ENCODE measurements at places on chromosomes 1 and 21.

GRCh38 chr1:245019910-245020486, 134.8 kb upstream of the KIF26B start:
- no peak for DNase-seq

- DNase-seq: no peak
These were observed 54.0 kb upstream of the BEND5 start for GRCh38 chr1:48830715-48831114.

GRCh38 chr1:23751050-23751814, 8.0 kb downstream of the ELOA start:
- no peak for DNase-seq

- no peak for DNase-seq
These were observed 37.4 kb downstream of the PHC2 start for GRCh38 chr1:33393524-33393923.

- DNase-seq: no peak
These were observed 16.9 kb upstream of the KRTAP19-5 start for GRCh38 chr21:30518876-30519275.

DNA sequence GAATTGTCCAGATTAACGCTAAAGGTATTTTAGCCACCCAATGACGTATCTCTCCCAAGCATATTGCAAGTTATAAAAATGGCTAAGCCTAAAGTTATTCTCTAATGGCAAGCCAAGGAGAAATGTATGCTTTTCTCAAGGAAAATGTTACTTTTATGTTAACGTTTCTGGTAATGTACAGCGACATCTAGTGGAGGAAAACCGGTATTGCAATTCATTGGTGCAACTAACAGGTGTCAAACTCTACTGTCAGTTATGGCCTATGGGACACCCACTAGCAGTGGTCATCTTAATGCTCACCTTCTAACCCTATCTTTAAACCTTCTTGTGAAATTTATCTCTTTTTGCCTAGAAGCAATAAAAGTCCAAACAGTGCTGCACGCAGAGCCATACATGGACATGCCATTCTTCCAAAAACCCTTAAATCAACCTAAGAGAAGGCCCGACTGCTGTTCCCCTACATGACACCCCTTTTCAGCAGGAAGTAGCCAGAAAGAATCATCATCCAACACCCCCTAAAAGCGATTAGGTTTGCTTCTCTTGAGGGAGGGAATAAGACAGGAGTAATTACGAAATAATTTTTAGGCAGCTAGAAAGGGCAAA, 68.7 kb upstream of the LRIF1 start:
- DNase-seq: peak; percentile 6

DNA sequence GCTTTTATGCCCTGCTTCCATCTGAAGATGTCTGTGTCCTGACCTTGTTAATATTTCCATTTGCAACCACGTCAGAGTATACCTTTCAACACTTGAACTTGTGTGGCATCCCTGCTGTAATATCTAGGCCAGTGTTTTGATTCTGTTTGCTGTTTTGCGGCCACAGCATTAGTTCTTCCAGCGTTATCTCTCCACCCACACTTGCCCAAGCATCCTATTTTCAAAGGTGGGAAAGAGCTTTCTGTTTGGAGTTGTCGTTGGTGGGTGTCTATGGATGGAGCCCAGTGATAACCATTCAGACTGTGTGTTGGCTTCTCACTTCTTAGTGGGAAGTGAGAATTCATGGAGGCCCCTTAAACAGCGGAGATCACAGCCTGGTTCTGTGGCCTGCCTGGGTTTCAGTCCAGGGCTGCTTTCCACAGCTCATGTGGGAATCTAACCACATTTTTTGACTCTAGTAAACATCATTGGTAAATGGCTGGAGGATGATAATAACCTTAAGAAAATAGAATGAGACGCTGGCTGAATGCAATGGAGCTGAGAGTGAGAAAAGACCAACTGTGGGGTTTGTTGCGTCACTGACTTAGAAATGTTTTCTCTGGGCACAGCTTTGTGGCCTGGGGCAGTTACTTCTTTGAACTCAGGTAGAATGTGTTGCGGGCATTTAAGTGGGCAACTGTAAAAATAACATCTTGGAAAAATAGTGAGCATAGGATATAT, 7.6 kb downstream of the TENT5C start:
- DNase-seq: no peak

DNA sequence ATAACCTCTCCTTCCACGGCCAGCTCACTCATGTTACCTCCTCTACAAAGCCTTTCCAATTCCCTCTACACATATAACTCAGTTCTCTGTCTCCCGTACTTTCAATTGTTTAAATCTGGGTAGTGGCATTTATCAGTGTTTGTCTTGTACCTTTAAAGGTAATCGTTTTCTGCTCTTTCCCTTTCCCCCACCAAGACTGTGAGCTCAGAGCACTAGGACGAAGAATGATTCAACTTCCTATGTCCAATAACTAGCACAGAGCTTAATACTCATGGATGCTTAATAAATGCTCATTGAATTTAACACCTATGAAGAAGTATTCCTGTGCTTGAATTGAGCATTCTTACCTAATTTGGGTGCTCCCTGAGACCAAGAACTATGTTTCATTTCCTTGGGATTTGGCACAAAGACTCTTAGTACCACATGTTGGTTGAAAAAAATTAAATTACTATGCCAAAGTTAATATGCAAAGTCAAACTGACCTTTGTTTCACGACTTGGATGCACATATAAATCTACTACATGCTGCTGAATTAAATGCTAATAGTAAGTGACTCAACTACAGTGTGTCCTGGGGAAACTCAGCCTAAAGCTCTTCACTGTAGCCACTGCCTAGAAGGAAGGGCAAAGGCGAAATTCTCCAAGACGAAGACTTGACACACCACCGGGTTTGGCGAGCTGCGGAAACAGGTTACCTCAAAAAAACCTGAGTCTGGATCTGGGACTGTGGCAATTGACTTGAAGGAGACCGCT, 30.6 kb upstream of the C1orf185 start:
- no peak for DNase-seq

GRCh38 chr1:206716870-206717673, 32.4 kb downstream of the MAPKAPK2 start:
- DNase-seq: no peak

DNA sequence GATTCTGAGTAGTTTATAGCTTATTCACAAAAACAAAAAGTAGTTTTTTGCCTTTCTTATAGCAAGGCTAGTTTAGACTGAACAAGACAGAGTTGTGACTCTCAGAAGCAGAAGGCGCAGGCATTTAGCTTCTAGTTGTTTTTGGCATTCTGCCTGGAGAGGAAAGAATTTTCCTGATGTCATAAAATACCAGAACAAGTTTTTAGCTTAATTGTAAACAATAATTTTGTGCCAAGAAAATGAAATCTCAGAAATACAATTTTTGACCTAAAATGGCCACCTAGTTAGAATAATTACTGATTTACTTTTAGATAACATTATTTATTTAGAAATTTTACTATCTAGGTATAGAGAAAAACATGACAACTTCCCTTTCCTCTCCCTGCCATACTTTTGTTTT, 1.0 kb downstream of the DNAJB4 start:
- DNase-seq: no peak

- no peak for DNase-seq
These were observed 23.6 kb downstream of the CAMK2N1 start for GRCh38 chr1:20462397-20462796.
